Right kidney (tissue), 9 donors: ENCODE measurements at places on chromosomes 1 and 21.

DNA sequence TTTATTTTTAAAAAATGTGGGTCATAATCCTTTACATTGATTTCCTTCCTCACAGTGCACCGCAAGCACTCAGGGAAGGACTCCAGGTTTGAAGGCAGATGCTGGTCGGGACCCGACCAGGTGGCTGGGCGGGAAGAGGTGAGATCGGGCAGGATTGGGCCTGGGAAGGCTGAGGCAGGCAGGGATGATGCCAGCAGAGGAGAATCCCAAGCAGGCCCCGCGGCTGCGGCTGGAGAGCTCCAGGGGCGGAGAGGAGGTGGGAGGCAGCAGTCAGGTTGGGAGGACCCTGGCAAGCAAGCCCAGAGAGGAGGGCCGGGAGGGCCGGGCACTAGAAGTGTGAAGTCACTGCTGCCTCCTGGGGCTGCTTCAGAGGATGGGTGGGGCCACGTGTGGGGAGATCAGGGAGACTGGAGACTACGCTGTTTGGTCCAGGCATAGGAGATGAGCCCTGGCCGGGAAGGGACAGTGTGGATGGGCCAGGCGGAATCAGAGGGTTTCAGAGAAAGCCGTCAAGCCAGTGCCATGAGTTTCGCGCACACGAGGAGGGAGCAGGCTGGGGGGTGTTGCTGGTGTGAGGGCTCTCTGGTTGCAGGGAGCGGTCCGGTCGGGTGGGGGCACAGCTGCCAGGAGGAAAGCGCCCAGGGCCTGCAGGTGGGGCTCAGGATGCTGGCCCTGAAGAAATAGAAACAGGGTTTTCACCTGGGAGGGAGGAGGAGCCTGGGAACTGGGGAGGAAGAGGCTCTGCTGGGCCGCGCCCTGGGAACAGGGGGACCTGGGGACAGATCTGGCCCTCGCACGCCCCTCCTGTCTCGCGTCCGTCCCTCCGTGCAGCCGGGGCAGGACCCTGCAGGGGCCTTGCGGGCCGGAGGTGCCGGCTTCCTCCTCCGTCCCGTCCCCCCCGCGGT, 888 bp upstream of the COL18A1 start:
- peak; percentile 64 for DNase-seq

- no peak for DNase-seq
Measured at GRCh38 chr21:30463713-30464112, 16.5 kb downstream of the KRTAP19-1 start.

DNA sequence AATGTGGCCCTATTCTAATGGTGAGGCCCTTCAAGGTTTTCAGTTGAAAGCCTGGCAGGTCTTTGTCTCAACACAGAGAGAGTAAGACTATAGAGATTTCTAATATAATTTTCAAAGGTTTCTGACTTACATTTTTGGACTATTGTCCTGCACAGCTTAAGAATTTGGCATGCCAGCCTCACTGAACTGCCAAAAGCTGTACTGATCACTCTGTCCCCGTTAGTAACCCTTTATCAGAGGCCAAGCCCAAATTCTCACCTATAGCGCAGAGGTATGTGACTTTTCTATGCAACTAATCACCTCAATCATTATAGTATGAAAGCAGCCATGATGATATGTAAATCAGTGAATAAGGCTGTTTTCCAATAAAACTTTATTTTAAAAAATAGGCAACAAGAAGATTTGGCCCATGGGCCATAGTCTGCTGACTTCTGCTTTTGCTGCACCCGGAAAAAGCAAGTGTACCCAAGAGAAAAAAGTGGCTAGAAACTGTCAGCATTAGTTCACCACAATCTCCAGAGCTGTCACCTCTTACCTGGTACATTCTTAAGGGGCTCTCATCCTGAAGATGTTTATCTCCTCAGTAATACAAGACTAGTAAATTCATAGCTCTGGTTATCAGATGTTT, 85.4 kb downstream of the PIGK start:
- DNase-seq: no peak

DNA sequence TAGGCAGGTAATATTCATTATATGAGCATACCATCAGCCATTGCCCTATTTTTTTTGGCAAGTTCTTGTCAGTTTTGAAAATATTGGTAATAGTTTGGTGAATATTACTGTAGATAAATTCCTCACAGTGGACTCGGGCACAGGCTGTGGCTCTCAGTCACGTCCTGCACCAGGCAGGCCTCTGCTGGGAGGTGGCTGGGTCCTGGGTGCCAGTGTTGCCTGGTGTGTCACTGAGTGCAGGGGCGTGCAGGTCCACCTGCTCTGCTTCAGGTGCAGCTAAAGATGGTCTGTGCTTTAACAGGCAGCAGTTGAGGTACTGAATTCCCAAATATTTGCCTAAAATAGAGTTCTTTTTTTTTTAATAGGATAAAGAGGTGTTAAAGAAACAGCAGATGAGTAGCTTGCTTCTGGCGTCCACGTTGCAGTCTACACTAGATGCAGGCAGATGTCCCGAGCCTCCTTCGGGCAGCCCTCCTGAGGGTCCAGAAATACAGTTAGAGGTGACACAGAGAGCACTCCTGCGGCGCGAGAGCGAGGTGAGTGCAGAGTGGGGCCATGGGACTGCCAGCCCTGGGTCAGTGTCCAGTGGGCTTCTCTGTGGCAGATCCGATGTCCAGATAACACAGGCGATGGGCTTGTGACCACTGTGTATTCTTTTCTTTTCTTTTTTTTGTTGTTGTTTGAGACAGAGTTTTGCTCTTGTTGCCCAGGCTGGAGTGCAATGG, 57.3 kb upstream of the DIP2A start:
- DNase-seq: no peak

DNA sequence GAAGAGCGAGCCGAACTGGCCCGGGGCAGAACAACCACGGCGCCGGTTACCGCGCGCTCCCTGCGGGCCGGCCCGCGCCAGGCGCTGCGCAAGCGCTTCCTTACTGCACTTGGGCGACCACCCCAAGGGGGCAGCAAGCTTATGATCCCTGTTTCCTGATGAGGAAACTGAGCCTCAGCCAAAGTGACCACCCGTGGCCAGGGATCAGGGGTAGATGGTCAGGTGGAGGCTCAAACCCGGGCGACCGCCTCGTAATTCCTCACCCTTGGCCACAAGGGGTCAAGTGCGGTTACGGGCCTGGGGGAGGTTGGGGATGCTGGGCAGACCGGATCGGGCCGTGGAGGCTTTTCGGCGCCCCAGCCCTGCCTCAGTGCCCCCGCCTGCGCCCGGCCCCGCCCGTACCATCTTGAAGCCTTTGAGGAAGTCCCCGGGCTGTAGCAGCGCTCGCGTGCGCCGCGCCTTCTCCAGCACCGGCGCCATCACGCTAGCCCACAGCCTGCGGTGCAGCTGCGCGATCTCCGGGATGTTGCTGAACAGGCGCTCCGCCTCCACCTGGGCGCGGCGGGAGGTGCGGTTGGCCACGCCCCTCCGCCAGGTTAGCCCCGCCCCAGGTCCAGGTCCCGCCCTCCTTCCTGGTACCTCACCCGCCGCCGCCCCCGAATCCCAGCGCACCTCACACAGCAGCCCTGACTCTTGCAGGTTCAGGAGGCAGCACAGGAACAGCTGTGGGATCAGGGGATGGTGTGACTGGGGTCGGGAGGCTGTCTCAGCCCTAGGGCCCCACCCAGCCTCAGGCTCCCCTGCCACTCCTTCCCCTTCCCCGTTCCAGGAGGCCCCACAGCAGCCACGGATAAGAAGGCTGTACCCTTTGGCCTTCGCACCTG, 5.4 kb upstream of the TNFRSF25 start:
- DNase-seq: no peak

DNA sequence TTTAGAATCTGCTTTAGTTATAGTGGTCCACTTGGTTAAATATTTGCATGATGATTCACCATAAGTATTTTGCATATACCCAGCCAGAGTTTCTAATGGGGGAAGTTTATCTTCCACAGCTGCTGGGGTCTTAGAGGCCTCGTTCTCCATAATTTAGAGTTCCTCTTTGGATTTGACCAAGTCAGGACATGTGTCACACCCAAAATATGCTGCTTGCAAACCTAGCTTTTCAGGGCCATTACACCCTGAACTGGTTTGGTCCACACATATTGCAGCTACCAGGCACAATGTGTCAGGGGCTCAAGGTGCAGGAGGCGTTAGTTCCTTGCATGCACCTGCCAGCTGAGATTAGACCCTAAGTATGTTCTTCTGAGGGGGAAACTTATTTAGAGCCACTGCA, 17.1 kb upstream of the FMO4 start:
- no peak for DNase-seq

DNA sequence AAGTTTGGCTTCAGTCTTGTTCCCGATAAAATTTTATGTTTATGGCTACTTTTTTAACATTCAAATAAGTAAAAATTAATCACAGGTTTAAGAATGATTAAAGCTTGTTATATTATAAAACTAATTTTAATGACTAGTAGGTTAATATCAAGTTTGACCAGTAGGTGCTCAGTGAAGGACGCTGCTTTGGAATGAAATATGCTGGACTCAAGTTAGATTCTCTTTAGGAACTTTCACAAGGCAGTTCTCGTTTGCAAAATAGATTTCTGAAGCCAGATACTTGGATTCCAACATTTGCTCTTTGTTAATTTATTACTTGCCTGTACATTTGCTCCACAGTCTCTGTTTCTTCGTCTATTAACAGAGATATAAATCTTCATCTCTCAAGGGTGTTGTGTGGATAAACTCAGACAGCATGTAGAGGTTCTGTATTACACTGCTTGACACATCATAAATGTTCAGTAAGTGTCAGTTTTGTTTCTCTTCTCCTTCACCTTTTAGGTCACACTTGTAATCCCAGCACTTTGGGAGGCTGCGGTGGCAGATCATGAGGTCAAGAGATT, 432.8 kb upstream of the CHRM3 start:
- DNase-seq: no peak
